ENCODE measurements at places on chromosomes 7 and 10. TPM values are rescaled to one million over a fixed set of nuclear protein-coding genes. Genes with fewer than 3 reads are reported as not detected.

- DNase-seq = no peak
Measured at GRCh38 chr10:79133416-79133815, 64.7 kb downstream of the ZMIZ1 start.

GRCh38 chr10:12388671-12389070, 39.3 kb downstream of the CAMK1D start:
- DNase-seq = no peak

Gene LEP
- not detected for total RNA-seq

GRCh38 chr10:5515948-5516761, 8.6 kb upstream of the CALML3 start:
- DNase-seq = no peak

Gene NEUROD6
- not detected for total RNA-seq

GRCh38 chr10:87613751-87614150, 45.9 kb upstream of the PAPSS2 start:
- DNase-seq = no peak

- no peak for DNase-seq
Measured at GRCh38 chr10:132203256-132204077, 16.7 kb downstream of the DPYSL4 start.

Gene SPDYE6
- total RNA-seq = not detected

DNA sequence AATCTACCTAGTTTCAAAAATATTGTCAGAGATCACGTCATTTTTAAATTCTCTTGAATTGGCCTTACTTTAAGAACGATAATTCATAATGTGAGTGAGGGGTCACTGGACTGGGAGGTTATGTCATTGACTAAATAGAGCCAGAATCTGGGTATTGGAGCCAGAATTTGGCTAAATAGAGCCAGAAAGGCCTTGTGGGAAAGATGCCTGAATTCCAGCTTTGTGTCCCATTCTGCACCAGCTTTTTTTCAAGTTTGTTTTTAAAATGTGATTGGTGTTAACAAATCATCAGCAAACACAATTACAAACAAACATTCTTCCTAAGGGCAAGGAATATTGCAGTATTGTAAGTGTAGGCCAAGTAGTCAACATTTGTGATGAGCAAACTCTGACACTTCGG, 233.2 kb upstream of the PRKCQ start:
- DNase-seq = no peak

DNA sequence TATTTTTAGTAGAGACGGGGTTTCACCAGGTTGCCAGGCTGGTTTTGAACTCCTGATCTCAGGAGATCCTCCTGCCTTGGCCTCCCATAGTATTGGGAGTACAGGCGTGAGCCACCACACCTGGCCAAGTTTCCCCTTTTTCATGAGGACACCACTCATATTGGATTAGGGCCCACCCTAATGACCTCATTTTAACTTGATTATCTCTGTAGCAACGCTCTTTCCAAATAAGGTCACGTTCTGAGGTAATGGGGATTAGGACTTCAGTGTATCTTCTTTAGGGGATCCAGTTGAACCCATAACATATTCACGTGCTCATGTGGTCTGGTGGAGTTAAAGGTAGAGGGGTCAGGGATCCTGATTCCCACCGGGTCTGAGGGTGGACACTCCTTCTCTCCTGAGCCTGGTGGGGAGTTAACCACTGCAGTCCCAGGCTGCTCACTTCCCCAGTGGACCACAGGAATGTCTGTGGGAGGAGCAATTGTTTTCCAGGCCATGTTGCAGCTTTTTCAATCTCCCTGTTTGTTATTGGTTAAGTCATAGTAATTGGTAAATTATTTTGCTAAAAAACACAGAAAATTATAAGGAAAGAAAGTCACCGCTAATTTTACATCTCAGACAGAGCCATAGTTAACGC, 130.5 kb downstream of the GRK5 start:
- DNase-seq = no peak

Gene SPDYE9
- not detected for total RNA-seq

Gene CCDC146
- total RNA-seq = 13.3 TPM

DNA sequence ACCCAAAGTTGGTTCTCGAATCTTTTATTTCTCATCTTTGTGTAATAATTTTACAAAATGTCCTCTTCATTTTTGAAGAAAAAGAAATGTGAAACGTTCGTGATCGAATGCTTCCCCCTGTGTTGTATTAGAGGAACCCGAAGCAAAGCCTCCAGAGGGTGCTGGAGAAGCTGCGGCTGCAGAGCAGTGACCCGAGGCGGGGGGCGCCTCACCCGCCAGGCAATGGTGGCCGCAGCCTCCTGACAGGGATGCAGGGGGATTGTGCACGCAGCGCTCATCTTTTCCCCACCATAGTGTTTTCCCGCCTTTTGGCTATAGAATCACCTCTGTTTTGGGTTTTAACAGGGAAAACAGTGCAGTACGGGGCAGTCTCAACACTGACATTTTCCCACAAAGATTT, 307.5 kb upstream of the ANKRD30A start:
- no peak for DNase-seq

DNA sequence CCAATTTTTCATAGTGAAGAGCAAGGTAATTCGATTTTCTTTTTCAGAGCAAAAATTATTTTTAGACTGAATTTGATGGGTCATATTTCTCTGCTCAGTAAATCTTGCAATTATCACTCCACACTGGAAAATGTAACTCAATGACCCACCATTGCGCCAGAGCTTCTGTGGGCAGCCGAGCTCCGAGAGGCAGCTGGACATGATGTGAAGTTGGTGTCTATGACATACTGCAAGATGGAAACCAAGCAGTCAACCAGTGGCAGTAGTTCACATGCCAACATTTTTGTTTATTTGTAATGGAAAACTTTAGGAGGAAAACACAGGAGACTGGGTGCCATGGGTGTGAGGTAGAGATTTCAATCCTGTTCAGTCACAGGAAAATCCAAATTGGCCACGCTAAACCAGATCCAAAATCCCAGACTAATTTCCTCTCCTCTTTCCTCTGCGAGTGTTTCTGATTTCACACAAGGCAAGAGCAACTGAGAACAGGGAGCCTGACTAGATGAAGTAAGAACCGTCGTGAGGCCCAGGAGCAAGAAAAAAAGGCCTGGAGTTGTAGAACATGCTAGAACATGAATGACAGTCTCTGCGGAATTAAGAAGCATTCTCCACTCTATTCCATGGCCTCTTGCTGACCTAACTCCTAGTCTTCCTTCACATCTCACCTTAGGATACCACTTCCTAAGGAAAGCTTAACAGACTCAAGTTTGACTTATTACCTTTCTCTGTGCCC, 39.3 kb downstream of the CALD1 start:
- no peak for DNase-seq

- DNase-seq = no peak
Measured at GRCh38 chr10:22723343-22723779, 9.0 kb upstream of the PIP4K2A start.

DNA sequence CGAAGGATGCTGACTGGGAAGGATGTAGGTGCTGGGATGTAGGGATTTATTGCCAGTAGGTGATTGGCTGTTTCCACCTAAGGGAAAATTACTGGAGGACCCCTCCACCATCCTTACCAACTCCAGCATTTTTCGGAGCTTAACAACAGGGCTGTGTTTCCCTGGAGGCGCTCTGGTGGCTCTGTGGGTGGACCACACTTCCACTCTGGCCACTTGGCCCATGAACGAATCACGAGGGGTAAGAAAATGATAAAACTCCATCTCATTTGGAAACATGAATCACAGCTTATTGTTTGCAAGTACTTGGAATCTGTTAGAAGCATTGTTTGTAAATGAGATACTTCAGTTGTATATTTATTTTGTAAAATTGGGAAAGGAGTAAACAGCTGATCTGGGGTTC, 3.0 kb downstream of the DOCK1 start:
- DNase-seq = no peak

GRCh38 chr7:47216439-47216838, 365.5 kb downstream of the TNS3 start:
- DNase-seq = no peak

Measured in mucosa of descending colon (tissue), 3 donors.